ENCODE measurements at places on chromosomes 5 and 9. TPM values are rescaled to one million over a fixed set of nuclear protein-coding genes. Genes with fewer than 3 reads are reported as not detected.

- DNase-seq: no peak
Observed at GRCh38 chr5:78845470-78845869, 139.6 kb downstream of the ARSB start.

The PDE8B gene
- total RNA-seq: 0.68 TPM

GRCh38 chr5:122163121-122164069, 34.0 kb downstream of the ZNF474 start:
- no peak for DNase-seq

The C9orf153 gene
- total RNA-seq: 0.38 TPM

DNA sequence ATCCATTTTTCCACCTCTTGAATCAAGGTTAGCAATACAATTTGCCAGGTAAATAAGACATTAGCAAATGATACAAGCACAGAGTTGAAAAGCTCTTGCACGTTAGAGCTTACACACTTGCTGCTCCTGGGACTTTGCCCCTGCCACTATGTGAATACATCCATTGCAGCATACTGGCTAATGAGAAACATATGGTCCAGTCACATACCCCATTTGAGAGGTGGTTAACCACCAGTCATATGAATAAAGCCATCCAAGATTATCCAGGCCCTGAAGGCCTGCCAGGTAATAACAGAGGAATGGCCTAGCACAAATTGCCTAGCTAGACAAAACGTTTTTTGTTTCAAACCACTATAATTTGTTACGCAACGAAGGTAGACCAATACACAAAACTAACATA, 45.8 kb upstream of the FTMT start:
- DNase-seq: no peak

The GLIPR2 gene
- 28.4 TPM for total RNA-seq

DNA sequence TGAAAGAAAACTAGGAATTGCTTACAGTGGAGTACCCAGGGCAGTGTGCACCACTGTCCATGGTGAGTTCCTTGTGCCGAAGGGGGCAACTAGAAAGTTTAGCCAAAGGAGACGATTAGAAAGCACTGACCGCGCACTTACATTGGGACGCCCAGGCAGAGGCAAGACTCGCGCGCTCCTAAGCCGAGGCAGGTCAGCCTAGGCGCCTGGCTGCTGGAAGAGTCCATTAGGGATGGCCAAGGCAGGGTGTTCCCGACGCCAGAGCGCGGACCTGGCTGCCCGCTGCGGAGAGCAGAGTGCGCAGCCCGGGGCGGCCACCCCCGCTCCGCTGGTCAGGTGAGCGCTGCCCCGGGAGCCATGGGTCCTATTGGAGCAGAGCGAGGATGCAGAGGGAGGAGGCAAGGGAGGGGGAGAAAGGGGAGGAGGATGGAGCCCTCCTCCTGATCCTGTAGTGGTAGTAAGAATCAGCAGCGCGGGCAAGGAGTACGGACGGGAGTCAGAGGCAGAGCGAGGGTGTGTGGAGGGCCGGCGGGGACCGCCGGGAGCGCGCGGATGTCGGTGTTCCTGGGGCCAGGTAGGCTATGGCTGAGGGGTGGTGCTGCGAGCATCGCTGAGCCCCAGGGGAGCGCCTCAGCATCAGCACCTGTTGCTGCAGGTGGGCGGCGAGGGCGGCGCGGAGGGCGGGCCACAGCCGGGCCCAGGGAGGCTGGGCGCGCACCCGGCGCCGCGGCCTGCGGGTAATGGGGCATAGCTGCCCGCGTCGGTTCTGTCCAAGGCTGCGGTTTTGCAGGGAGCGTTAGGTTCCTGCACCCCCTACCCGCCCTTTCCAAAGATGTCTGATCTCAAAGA, at the start of gene ADGRV1:
TSS of gene ADGRV1 (plus strand) at position 454 of the 849 bp plus-strand sequence. CDS start at position 553, 99 bp downstream.
- no peak for DNase-seq

DNA sequence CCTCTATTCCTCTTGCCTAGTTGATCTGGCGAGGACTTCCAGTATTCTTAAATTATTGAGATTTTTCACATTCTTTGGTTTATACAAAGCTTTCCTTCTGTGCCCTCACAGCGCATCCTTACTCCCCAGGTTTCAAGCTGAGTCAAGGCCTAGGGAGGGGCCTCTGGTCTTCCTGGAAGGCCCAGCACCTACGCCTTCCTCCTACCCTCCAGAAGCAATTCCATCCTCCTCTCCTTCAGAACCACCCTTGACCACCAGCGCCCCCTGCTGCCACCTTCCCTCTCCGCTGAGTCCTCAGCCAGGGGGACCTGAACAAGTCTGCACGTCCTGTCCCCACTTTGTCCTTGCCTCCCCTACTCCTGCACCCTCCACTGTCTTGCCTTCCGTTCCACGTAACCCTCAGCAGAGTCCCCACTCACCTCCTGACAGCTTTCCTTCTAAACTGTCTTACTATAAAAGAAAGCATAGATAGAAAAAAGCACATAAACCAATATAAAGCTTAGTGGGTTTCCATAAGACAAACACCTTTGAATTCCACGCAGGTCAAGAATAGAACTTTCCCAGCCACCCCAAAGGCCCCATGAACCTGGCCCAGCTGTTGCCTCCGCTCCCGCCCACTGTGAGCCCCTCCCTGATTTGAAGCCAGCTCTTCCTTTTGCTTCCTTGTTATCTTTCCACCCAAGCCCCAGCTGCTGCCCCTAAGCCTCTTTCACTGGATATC, 63.0 kb upstream of the CTSL start:
- peak; percentile 48 for DNase-seq

The ROPN1L gene
- total RNA-seq: 1.1 TPM

- DNase-seq: peak; percentile 66
Observed at GRCh38 chr5:75337366-75338021, 474 bp downstream of the HMGCR start.

DNA sequence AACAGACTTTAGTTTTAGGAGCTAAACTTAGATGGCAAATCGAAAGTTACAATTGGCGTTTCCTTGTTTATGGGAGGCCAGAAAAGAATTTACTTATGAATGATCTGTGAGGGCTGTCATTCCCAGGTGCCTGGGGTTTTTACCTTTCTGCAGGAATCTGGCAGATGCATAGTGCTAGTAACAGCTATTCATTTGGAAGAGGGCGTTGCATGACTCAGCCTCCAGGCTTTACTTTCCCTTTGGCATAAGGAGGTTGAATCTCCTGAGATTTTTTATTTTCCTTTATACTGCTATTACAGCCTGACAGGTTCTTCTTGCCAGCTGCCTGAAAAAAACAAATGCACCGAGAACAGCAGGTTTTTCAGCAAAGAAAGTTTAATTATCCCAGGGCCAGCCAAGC, 30.0 kb downstream of the CARD6 start:
- no peak for DNase-seq

- DNase-seq: no peak
Observed at GRCh38 chr5:73028991-73029595, 73.3 kb downstream of the FCHO2 start.

DNA sequence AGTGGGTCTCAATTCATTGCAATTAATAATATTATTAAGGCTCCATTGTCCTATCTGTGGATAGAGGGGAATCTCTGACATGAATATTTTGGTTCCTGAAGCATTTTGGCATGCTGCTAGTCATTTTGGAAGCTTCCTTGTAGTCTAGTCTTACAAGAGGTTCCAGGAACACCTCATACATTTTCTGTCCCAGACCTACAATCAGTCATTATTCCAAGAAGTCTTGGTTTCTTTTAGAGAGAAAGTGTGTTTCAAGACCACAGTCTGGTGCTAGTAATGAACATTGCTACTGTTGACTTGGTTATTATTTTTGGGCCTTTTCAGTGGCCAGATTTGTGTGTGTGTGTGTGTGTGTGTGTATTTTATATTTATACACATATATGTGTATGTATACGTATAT, 98.9 kb downstream of the ERCC6L2 start:
- no peak for DNase-seq

DNA sequence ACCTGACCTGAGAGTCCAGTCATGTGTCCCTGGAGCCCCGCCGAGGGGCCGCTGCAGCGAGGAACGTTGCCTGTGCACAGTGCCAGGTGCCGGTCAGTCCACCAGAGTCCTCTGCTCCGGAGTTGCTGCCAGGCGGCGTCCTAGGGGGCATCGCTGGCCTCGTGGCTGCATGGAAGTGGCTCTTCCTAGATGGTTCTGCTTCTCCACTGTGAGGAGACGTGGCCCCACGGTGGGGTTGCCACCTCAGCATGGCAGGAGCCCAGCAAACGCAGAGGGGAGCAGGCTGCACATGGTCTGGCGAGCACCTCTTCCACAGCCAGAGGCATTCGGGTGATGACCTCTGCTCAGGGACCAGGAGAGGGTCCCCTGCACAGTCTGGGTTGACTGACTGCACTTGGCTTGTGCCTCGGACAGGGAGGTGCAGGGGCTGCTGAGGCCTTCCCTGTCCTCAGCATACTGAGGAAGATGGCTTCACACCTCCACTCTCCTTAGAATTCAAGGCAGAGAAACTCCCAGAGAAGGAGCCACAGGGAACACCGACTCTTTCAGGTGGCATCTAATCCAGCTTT, 25.9 kb upstream of the POMT1 start:
- DNase-seq: no peak

The DAB2 gene
- not detected for total RNA-seq

The MARCOL gene
- not detected for total RNA-seq

DNA sequence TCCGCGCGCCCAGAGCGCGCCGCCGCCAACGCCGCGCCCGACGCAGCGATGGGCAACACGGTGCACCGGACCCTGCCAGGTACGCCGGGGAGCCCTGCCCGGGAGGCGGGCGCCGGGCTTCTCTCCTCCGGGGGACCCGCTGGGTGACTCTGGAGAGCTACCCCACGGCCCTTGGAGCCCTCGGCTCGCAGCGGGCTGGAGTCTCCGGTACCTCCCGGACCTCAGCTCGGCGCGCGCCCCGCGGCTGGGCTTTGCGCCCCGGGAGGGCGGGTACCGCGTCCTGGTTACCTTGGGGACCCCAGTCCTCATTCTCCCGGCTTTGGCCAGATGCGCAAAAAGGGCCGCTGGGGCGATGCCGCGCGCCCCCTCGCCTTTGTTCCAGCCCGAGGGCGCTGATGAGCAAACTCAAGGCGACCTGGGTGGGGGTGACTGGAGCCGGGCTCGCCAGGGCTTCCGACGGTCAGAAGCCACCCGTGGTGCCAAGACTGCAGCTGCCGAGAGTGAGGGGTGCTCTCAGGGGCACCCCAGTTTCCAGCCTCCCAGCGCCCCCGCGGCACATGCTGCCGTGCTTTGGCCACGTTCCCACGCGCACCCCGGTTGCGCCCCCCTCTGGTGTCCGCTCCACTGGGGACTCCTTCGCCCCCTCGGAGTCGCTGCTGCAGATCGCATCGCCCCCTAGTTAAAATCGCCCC, 442 bp downstream of the NEURL1B start:
- no peak for DNase-seq

DNA sequence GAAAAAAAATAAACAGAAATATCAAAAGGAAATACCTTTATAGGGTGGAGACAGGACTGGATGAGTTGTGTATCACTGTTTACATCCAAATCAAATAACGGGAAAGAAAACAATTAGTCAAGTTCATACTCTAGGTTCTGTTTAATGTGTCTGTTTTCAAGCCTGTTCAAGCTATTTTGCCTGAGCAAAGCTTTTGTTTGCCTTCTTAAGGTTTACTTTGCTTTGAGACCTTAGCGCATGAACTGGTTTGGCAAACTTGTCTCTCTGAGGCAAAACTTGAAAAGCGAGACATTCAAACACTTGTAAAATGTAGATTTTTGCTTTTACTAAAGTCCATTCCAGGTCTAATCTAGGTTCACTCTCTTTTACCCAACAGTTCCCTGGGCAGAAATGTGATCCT, 174.1 kb upstream of the RFX3 start:
- DNase-seq: no peak

- no peak for DNase-seq
Observed at GRCh38 chr5:115553082-115553481, 8.5 kb upstream of the FEM1C start.

- no peak for DNase-seq
Observed at GRCh38 chr9:77847059-77847499, 184.5 kb downstream of the GNAQ start.

- DNase-seq: no peak
Observed at GRCh38 chr5:68067291-68067690, 148.3 kb upstream of the PIK3R1 start.

DNA sequence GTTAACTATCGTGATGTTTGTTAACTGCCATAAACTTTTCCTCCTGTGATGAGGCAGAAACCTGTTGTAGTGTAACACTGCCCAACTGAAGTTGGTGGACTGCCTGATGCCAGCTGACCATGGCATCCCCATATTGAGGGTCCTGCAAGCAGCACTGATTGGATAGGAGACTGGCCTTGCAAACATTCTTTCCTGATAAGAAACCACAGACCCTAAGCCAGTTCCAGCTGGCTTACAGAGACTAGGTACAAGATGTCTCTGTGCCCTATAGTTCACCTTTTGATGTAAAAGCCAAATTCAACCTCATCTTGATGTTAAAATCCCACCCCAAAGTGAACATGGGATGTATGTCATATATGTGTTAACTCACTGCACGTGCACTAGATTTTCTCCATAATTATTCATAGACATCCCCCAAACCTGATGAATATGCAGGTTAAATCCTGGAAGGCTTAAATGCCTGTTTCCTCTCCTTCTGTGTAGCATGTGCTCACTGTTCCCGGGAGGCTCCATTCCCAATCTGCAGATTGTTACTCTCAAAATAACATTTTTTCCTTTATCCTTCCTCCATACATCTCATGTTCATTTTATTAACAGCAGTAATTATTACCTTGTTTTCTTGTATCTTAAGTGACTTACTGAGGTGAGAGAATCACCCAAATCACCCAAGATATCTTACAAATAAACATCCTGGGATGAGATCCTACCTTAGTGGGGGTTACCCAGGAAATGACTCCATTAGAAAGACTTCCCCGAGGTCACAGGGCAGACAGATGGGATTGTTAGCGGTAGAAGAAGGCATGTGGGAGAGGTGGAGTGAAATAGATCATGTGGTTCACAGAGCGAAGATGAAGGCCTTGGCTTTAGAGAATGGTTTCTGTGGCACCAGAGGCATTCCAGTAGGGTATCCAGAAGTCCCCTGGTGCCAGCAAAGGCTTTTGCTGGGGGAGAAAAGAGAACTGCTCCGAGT, 566.7 kb downstream of the CCDC171 start:
- no peak for DNase-seq

Measured in activated CD8-positive, alpha-beta memory T cell treated with anti-CD3 and anti-CD28 coated beads, Interleukin-2, amount 10 ng/mL, durations not matched to agents 7 days and 5 days (primary cell).